ENCODE measurements at places on chromosomes 13 and 19.

DNA sequence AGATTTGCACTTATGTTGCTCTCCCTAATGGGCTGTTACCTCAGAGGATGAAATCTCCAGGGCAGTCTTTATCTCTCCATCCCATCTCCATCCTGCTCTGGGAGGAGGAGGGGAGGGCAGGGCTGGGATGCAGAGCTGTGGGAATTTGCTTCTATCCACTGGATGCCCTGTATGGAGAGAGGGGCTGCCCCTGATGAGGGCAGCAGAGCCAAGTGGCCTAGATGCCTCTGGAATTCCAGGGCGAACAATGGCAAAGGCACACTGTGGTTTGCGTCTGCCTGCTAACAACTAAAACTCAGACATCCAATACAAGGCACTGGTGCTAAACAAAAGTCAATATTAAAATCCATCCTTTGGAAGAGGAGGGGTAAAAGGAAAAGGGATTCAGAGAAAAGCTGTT is 165.1 kb downstream of the COG6 start:
- DNase-seq = no peak

- no peak for DNase-seq
Observed at GRCh38 chr13:114043421-114044053, 69.7 kb upstream of the C13orf46 start.

- DNase-seq = no peak
Observed at GRCh38 chr13:90958866-90959265, 388.6 kb upstream of the MIR17HG start.

DNA sequence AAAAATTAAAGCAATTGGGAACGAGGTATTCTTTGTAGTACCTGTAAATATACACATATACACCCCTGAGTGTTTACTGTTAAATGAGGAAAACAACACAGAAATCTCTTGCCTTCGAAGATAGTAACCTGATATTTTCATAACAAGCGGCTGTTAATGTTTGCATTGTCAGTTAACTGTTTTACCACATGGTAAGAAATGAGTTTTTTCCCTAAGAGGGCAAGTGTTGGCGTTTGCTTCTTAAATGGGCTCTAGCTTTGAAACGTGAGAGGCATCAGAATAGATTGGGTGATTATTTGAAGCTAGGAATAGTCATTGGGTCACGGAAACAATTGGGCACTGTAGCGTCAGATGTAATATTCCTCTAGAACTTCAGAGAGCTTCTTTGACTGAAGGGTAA is 22.0 kb upstream of the UPF3A start:
- no peak for DNase-seq

DNA sequence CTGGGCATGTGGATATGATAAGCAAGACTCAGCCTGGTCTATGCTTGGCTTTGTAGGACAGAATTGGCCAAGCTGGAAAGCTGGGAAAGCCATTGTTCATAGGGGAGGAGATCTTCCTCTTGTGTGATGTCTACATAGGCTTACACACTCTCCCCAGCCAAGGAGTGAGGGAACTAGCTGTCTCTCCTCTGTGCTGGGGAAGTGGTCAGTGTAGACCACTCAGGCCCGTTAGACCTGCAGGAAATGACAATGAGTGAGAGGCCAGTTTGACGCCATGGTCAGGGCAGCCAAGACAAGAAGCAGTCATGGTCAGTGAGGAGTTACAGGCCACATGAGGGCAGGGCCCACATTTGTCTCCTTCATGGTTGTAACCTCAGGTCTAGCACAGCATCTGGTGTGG is 159.1 kb upstream of the KL start:
- DNase-seq = no peak

GRCh38 chr13:98878486-98879126 is 99.3 kb downstream of the DOCK9 start:
- DNase-seq = no peak

GRCh38 chr13:33017323-33017929 is 1.2 kb downstream of the KL start:
- DNase-seq = no peak

DNA sequence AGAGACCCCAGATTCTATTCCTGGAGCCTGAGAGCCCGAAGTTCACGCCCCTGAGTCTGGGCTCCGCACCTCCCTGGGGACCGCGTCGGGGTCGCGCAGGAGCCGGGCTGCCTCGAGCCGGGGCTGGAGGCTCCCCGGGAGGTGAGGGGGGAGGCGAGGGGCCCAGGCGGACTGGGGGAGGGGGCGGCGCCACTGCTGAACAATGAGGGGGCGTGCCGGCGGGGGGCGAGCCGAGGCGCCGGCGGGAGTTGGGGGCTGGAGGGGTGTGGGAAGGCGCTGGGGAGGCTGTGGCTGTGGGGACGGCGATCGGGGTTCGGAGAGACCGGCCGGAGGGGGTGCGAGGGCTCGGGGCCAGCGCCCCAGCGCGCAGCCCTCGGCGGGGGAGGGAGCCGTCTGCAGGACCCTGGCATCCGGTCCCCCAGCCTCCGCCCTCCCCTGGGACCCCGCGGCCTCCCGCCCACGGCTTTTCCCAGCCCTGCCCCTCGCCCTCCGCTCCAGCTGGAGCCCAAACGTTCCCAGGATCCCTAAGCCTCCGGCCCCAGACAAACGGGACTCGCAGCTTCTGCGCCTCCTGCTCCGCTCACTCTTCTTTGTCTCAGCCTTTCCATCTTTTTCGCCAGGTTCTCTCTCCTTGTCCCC is 922 bp downstream of the PLEKHG2 start:
- no peak for DNase-seq

GRCh38 chr13:40389081-40389641 is 277.3 kb downstream of the FOXO1 start:
- DNase-seq = no peak

DNA sequence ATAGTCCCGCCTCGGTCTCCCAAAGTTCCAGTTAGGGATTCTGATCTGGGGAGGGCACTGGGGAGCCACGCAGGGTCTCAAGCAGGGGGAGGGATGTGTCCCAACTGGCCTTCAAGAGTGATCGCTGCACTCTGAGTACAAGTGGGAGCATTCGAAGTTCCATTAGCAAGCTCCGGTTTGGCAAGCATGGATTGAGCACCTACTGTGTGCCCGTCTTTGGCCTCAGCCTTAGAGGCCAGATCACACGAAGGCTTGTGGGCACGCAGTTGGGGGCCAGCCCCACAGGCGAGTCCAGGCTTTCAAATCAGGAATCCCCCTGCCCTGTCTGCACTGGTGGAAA is 32.1 kb upstream of the TCF3 start:
- no peak for DNase-seq

- no peak for DNase-seq
Observed at GRCh38 chr19:50214699-50215543, 11.5 kb downstream of the MYH14 start.

DNA sequence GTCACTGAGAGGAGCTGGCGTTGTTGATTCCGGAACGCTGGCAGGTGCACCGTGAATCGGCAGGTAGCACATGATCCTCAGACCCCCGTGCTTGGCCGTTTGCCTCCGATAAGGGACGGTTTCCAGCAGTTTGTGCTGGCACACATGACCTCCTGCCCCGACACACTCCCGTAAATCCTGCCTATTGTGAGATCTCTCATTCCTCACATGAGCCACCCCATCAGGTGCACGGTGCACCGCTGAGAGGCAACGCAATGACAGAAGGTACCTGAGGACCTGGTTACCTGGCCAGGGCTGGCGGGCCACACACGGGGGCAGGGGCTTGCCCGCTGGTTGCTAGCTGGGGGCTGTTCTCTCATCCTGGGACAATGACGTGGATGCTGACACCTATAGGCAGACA is 2.1 kb upstream of the ADPRHL1 start:
- no peak for DNase-seq

GRCh38 chr13:80823472-80823871 is 482.5 kb upstream of the SPRY2 start:
- no peak for DNase-seq

GRCh38 chr13:97212004-97212403 is 10.1 kb upstream of the MBNL2 start:
- DNase-seq = no peak

GRCh38 chr13:28581451-28581850 is 77.5 kb upstream of the POMP start:
- DNase-seq = no peak

DNA sequence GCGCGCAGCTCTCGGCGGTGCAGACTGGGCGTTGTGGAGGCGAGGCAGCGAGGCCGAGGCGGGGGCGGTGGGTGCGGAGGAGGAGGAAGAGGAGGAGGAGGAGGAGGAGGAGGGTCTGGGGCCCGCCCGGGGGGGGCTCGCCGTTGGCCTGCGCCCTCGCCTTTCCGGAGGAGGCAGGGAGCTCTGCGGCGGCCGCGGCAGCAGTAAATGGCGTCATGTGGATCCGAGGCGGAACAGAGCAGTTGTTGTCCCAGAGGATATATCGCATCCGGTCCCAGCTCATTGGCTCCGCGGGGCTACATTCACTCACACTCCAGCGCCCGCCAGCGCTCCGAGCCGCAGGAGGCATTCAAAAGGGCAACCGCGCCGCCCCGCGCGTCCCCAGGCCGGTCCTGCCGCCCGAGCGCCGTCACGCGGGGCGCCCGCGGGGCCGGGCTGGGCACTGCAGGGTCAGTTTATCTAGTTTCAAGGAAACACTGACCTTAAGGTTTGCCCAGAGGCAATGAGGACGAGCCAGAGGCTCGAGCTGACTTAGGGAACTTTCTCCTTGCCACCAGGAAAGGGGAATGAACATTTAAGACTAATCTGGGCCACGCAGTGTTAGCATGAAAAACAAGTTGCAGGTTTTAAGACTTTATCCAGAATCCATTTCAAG is at the start of gene SPRY2:
Gene SPRY2, minus strand, starts transcription at position 26 of the 655 bp plus-strand sequence. CDS start 3,421 bp downstream, outside the sequence.
- peak; percentile 98 for DNase-seq

GRCh38 chr19:30861919-30862318 is 487.3 kb downstream of the TSHZ3 start:
- DNase-seq = no peak

GRCh38 chr13:101868585-101869469 is 416.4 kb downstream of the ITGBL1 start:
- DNase-seq = no peak

GRCh38 chr13:27047081-27047480 is 124.5 kb downstream of the USP12 start:
- DNase-seq = no peak

- DNase-seq = no peak
Observed at GRCh38 chr19:38850976-38851621, 1.3 kb upstream of the HNRNPL start.

DNA sequence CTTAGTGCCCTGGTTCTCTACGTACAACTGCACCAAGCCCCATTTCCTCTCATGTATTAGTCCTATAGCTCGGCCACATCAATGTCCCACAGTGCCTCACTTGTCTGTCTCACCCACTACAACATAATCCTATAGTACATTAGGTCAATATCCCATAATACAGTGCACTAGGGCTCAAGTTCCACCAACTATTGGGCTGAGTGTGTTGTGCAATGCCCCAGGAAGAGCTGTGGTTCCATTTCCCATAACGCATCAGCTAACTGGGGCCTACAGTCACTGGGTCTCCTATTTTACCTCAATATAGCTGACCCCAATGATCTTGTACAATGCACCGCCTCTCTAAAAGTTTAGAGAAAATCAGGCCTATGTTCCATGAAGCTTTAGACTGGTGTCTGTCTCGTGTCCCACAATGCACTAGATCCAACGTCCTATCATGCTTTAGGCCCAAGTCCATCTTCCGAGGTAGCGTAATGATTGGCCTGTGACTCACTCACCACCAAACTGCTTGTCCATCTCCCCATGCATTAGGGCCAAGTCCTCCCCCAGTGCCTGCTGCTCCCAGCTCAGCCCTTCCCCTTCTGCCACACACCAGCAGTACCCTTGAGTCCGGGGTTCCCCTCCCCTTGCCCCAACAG is 21.8 kb downstream of the TSKS start:
- DNase-seq = no peak

GRCh38 chr13:21005193-21005592 is 56.2 kb downstream of the LATS2 start:
- DNase-seq = no peak

GRCh38 chr13:109870696-109871370 is 84.5 kb upstream of the IRS2 start:
- DNase-seq = no peak

- DNase-seq = no peak
Observed at GRCh38 chr13:99289674-99290337, 17.4 kb downstream of the GPR183 start.

DNA sequence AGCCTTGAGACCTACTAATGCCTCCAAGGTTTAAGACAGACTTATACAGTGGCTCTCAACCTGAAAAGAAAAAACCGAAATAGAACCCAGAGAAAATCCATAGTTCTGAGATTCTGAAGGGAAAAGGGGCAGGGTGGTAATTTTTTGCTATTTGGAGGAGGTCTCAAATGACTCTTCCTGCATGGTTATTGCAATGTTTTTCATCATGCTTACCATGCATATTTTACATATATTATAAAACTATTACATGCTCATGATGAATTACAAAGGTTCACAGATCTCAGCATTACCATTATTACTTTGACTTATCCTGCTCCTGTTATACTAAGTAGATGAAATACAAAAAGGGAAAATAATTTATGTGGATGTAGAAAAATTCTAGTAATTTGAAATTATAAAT is 47.6 kb downstream of the N4BP2L2 start:
- no peak for DNase-seq

DNA sequence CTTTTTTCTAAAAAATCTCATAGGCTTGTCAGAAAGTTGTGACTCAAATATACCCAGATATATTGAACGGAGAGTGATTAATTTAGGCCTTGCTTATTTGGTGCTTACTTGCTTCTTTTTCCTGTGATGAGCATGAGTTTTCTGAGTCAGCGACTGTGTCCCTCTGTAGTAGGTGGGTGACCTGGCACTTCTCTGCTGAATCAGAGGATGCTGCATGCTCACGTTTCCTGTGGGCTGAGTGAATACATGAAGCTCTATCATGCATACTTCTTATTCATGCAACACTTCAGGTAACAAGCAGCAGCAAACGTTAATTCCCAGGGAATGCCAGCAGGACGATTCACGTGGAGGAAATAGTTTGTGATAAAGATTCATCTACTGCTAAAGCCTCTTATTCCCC is 245.0 kb downstream of the KLF5 start:
- DNase-seq = no peak

GRCh38 chr19:3282564-3282963 is 58.1 kb downstream of the CELF5 start:
- DNase-seq = no peak

- no peak for DNase-seq
Observed at GRCh38 chr19:42400404-42400803, 10.3 kb upstream of the CNFN start.

DNA sequence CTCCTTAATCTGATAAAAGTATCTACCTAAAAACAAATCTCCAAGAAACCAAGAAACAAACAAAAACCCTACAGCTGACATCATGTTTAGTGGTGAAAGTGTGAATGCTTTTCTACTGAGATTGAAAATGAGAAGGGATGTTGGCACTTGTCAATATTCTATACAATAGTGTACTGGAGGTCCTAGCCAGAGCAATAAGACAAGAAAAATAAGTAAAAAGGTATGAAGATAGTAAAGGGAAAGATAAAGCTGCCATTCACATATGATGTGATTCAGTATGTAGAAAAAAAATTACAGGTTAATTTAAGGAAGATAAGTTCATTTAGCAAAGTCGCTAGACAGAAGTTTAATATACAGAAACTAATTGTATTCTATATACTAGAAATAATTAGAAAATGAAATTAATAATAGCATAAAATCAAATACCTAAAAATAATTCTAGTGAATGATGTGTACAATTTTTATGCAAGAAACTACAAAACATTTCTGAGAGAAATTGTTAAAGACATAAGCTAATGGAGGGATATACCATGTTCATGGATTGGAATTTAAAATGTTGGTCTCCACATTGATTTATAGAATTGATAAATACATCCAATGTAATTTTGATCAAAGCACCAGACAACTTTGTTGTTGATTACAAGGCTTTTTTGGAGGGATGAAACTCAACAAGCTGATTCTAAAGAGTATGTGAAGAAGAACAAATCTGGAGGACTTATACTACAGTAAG is 2.4 kb upstream of the SLC7A10 start:
- no peak for DNase-seq

- DNase-seq = no peak
Observed at GRCh38 chr13:100662468-100663211, 12.0 kb downstream of the TMTC4 start.

All from AML-193 (cell line).